Thyroid gland (tissue), 4 donors: ENCODE measurements at places on chromosomes 1 and 21. TPM values are rescaled to one million over a fixed set of nuclear protein-coding genes. Genes with fewer than 3 reads are reported as not detected.

- no peak for DNase-seq
These were observed 112.3 kb downstream of the OMA1 start for GRCh38 chr1:58434181-58434580.

RNF220 gene
- 96.9 TPM for total RNA-seq

C1orf210 gene
- total RNA-seq, result 22.7 TPM

USF1 gene
- total RNA-seq, result 56.0 TPM

GRCh38 chr1:2446394-2446793, 29.7 kb upstream of the PLCH2 start:
- no peak for DNase-seq

- DNase-seq, result peak; percentile 95
These were observed 91.5 kb downstream of the SPATA46 start for GRCh38 chr1:162285149-162285561.

GRCh38 chr1:209063767-209064659, 519.5 kb upstream of the CAMK1G start:
- no peak for DNase-seq

DCST1 gene
- not detected for total RNA-seq

GRCh38 chr1:117121589-117122329, at the start of gene TRIM45:
Gene TRIM45, minus strand, starts transcription at chr1:117121749. Its CDS starts 548 bp downstream, at chr1:117121201.
- DNase-seq, result peak; percentile 98

FYB2 gene
- 1.6 TPM for total RNA-seq

HSD11B1 gene
- total RNA-seq, result 3.3 TPM

- no peak for DNase-seq
These were observed 111.4 kb upstream of the BMP8A start for GRCh38 chr1:39380036-39380435.

GRCh38 chr1:65108025-65108642, 39.9 kb upstream of the AK4 start:
- DNase-seq, result no peak

CCDC30 gene
- 24.2 TPM for total RNA-seq

TRIM46 gene
- total RNA-seq, result 0.45 TPM

- no peak for DNase-seq
These were observed 397.3 kb downstream of the LMX1A start for GRCh38 chr1:164958982-164959768.

DNA sequence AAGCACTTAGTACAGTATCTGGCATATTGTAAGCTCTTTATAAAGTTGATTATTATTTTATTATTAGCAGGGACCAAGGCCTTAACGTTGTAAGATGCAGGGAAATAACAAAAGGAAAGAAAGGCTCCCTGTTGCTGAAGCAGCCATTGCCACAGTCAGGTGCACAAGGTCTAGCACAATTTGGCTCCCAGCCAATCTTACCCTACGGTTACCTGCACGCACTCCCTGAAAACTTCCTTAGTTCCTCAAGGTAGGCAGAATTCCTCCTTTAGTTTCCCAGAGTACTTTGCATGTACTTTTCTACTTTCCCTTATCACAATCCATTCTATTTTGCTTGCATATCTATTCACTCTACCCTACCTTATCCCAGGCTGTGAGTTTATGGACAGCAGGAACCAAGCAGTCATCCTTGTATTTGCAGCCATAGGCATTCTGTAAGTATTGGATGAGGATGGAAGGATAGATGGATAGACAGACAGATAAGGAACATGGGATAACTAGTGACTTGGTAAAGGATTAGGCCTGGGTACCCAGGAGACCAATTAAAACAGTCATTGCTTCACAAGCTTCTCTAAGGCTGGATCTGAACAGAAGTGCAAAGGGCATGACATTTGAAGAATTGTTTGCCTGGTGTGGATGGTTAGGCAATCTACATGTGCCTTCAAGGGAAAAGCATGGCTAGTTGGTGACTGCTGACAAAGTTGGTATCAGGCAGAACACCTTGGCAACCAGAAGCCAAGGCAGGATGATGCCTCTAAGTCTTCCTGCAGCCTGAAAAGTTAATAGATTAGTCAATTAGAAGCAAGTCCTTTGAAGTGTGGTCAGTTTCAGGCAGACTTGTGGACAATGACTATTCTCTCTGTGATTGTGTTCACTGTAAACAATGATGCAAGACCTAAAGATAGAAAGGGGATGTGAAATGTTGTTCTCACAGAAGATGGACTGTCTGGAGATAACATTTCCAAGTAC, 20.8 kb upstream of the JAK1 start:
- peak; percentile 37 for DNase-seq

DNA sequence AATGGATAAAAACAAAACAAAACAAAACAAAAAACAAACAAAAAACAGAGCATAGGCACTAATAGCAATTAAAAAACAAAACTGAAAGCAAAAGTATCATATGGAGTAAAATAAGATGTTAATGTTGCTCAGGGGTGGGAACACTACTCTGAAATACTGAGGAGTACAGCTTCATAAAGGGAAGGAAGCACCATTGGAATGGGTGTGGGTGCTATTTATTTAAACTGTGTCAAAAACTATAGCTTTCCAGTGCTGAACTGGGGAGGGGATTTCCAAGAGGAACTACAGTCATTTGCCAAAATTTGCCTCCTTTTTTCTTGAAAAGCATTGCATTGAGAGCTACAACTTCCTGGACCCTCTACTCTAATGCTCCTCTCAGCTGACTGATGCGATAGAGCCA, 40.0 kb downstream of the SPTA1 start:
- no peak for DNase-seq

FGR gene
- total RNA-seq, result 7.1 TPM

DNA sequence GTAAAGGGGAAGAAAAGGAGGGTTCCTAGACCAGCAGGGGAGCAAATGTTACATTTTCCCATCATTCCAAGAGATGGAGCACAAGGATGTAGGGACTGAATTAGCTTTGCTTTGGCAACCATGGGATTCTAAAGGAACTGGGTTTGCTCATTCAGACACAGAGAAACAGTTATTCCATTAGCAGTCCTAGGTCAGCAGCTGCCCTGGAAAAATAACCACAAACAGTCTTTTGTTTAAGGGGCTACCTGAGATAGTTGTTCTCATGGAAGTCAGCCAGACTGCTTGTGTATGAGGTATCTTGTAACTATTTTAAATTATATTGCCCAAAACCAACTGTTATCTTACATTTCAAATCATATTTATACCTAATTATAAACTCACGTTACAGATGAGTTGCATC, 58.4 kb upstream of the VCAM1 start:
- DNase-seq, result no peak

- no peak for DNase-seq
These were observed at the start of gene SIM2 for GRCh38 chr21:36698981-36699545. Gene SIM2, plus strand, starts transcription at chr21:36699115. Its CDS starts 632 bp downstream, at chr21:36699747.

- DNase-seq, result no peak
These were observed 281.8 kb downstream of the BARHL2 start for GRCh38 chr1:90435351-90435750.

GRCh38 chr1:185972096-185972850, 238.1 kb downstream of the HMCN1 start:
- no peak for DNase-seq

GRCh38 chr1:216310776-216311175, 112.5 kb downstream of the USH2A start:
- DNase-seq, result no peak

FH gene
- total RNA-seq, result 58.4 TPM

TNNT2 gene
- not detected for total RNA-seq

DNA sequence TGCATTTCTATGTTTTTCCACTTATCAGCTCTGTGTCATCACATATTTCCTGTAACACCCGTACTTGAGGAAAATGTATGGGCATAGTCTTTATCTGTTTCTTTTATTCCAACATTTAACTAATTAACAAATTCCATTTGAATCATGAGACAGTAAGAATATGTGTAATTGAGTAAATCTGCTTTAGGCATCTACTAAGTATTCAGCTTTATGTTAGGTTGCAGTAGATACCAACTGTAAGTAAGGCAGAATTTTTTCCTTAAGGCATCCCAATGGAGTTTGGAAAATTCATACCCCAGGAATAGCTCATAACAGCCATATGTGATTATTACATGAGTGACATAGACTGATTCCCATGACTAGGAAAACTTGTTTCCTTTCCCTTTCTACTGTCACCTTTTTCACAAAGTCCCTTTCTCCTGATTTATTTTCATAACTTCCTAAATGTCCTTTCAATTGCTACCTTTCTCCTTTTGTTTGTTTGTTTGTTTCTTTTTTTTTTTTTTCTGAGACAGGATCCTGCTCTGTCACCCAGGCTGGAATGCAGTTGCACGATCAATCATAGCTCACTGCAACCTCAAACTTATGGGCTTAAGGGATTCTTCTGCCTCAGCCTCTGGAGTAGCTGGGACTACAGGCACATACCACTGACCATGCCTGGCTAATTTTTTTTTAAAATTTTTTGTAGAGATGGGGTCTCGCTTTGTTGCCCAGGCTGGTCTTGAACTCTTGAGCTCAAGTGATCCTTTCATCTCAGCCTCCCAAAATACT, 59.8 kb upstream of the CACYBP start:
- DNase-seq, result no peak
